CD4-positive, alpha-beta T cell (primary cell): ENCODE measurements at places on chromosomes 7 and 10.

- no peak for DNase-seq
These were observed 586 bp upstream of the AOC1 start for GRCh38 chr7:150851492-150852370.

DNA sequence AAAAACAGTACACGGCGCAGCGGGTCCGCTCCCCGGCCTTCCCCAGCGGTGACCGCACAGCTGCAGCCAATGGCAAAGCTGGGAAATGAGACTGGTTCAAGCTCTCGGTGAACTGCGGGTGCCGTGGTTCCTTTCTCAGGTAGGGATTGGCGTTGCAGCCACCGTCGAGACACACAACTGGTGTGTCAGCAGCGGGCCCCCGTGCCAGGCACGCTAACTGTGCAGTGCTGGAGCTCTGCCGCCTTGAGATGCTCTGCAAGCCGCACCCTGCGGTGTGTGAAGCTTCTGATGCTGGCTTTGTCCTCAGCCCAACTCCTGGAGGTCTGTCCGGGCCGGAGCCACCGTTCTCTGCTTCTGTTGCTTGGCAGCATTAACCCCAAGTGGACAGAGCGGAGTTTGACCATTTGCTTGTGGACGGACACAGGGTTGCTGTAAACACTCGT lies 20.6 kb upstream of the NKX6-2 start:
- DNase-seq: no peak

GRCh38 chr7:124764051-124764846 lies 1.3 kb downstream of the GPR37 start:
- no peak for DNase-seq

GRCh38 chr10:92813979-92814378 lies 34.3 kb upstream of the EXOC6 start:
- no peak for DNase-seq

DNA sequence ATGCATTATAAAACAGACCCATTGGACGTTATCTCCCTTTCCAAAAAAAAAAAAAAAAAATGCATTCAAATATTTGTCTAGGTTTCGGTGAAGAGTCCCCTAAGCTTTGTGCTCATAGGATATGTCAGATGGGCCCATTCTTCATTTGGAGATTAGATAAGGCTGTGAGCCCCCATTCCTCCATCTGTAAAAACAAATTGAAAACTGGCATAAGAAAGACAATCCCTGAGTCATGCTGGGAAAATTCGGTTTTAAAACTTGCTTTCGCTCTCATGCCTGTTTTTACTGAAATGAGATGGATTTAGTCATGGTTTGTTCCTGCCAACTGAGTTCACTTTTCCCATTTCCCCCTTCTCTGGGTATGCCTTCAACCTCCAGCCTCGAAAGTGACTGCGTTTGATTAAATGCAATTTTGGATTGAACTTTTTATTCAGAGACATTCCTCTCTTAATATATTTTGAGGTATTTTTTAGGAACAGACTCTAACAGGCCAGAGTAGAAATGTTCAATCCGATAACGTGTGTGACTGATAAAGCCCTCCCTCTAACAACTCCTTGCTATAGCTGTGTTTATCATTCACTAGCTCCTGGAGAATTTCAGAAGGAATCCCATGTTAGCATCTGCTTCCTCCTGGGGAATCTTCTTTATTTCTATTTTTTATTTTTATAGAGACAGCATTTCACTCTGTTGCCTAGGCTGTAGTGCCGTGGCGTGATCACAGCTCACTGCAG lies 190.9 kb upstream of the LYZL2 start:
- DNase-seq: no peak

DNA sequence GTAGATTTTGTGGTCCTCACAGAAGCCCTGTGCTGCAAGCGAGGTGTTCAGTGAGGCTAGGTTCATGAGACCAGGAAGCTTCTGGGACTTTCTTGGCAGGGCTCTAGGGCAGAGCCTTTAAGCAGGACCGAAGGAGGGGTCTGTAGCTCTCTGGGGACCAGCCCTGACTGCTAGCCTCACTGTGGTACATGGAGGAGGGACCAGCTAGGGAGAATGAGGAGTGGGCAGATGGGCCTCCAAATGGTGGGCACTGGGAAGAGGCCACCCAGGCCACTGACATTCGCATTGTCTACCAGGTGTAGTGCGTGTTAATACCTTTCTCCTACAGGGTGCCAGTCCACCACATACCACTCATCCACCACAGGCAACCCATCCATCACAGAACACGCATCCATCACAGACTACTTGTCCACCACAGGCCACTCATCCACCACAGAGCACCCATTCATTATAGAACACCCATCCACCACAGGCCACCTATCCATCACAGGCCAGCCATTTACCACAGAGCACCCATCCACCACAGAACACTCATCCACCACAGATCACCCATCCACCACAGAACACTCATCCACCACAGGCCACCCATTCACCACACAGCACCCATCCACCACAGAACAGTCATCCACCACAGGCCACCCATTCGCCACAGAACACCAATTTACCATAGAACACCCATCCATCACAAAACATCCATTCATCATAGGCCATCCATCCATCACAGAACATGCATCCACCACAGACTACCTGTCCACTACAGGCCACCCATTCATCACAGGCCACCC lies 31.6 kb upstream of the ZNF488 start:
- DNase-seq: no peak

GRCh38 chr10:103678178-103678526 lies 177.2 kb downstream of the SH3PXD2A start:
- DNase-seq: peak; percentile 79

DNA sequence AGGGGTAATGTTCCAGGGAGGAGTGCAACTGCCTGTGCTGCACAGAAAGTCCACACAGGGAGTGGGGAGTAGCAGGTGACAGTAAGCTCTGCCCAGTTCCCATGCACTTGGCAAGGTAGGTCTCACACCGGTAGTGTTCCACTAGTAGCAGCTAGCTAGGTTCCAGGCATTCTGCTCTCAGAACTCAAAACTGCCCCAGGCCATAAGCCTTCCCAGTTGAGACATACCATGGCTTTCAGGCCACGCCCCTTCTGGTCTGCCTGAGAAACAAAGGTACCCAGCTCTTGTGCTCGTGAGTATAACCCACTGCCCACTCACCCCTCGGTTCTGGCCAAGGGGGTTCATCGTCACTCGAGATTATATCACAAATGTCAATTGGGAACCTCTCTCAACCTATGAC lies 12.6 kb downstream of the CASP7 start:
- no peak for DNase-seq

GRCh38 chr7:135981958-135982646 lies 4.9 kb upstream of the MTPN start:
- DNase-seq: no peak

- no peak for DNase-seq
These were observed 138.1 kb downstream of the ARHGAP22 start for GRCh38 chr10:48466611-48467240.

- no peak for DNase-seq
These were observed 65.2 kb downstream of the COL13A1 start for GRCh38 chr10:69866688-69867461.

DNA sequence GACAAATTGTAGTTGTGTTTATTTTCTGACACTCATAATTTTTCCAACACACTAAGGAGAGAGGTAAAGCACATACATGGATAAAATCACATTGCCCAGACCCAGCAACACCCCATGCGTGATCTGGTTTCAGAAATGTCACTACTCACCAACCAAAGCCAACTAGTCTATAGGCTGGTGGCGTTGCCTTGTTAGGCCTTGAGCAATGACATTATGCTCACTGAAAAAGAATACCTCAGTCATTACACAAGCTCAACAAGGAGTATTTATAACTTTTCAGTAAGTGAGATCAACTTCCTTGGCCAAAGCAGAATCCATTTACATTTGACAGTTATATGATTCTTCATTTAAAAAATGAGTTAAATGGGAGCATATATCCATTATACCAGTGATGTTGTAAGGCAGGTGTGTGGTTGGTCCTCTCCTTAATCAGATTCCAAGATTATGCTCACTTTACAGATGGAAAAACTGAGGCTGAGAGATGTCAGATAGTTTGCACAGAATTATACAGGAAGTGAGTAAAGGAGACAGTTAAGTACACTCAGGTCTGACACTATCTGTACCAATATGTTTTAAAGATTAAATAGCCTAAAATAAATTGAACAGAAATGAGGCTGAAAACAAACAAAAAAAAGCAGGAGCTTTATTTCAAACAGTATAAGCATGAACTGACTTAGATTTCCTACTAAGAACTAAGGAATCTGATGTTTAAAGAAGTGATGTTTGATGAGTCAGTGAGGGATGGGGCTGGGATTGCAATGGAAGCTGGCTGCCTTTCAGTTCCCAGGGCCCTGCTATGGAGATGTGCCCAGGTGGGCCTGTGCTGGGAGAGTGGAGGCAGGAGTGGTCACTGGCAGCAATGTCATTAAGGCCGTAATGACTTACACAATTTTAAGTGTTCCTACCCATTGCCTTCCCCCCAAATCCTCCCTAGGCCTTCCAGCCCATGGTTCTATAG lies 118.3 kb downstream of the RAPGEF5 start:
- no peak for DNase-seq

GRCh38 chr10:92240289-92241157 lies 50.4 kb downstream of the CPEB3 start:
- peak; percentile 22 for DNase-seq

- peak; percentile 48 for DNase-seq
These were observed 5.9 kb downstream of the PIK3CG start for GRCh38 chr7:106870983-106871410.

GRCh38 chr7:40810274-40810673 lies 675.5 kb downstream of the SUGCT start:
- no peak for DNase-seq

DNA sequence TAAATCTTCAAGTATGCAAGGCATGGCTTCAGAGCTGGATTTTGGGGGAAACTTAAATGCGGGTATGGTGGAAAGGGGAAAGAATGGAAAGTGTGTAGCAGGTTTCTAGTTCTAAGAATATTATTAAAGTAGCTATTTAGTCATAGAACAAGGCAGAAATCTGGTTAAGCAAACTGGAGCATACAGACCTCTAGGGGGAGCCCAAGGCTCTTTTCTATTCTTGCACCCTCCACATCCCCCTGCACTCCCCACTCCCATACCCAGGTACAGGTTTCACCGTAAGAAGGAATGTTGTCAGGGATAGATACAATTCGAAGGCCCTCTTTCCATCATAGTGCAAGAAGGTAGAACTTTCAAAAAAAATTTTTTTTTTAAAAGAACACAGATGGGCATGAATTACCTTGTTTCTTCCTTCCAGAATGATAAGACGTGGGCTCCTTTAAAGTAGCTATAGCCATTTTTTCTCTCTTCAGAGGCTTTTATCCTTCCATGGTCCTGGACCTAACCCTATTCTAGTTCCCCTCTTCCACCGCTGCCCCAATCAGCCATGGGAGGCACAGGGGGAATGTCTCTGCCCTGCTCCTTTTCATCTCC lies 41.5 kb upstream of the SMIM30 start:
- DNase-seq: no peak

- DNase-seq: no peak
These were observed 10.7 kb upstream of the KMT2E start for GRCh38 chr7:105003275-105003674.

DNA sequence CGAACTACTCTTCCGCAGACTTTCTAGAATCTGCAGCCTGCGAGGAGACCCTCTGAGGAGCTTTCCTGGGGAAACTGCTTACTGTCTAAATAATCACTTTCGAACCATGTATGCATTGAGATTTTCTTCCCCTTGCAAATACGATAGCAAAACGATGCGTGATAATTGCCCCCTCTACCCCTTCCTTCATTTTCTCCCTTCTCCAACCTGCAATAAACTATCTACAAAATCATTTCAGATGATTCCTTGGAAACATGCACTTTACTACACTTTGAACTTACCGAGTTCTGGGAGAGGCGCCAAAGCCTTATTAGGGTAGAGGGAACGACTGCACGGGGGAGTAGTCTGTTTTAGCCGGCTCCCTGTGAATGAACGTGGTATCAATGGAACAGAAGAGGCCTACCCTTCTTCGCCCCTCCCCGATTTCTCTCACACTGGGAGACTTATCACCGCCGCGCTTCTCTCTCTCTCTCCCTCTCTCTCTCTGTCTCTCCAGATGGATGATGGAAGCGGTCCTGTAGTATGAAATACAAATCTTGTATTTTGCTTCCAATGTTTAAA lies at the start of gene FGFBP3:
Gene FGFBP3, minus strand, starts transcription at position 370 of the 561 bp plus-strand sequence. CDS start 517 bp downstream, outside the sequence.
- DNase-seq: peak; percentile 38

DNA sequence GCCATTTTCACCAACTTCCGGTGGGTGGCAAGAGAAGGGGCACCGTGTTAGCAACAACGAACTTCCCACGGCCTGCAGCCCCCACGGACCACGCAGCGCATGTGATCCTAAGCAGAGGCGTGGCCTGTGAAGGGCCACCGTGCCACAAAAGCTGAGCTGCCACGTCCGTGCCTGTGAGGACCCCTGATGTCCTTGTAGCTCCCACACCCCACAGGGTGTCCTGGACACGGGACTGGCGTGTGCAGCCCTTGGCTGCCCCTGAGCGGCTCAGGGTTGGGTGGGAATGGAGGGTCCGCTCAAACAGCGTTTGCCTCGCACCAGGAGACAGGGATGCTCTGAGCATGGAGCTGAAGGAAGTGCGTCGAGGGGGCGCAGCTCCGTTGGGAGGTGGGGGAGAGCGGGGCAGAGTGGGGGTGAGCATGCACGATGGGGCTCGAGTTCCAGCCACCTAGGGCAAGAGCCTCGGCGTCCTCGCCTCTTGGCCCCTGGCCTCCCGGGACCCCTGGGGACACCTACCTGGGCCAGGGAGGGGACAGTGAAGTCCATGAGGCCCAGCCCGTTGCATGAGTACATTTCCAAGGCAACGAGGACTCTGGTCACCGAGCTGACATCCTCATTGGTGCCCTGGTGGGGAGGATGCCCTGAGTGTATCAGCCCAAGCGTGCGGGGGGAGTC lies 33.6 kb downstream of the CFAP46 start:
- DNase-seq: no peak
